ENCODE measurements at places on chromosomes 1 and 21. TPM values are rescaled to one million over a fixed set of nuclear protein-coding genes. Genes with fewer than 3 reads are reported as not detected.

The WLS gene
- total RNA-seq: 51.8 TPM

The C1orf141 gene
- total RNA-seq: not detected

The F13B gene
- total RNA-seq: not detected

The GBP5 gene
- 3.4 TPM for total RNA-seq

The CD34 gene
- total RNA-seq: not detected

The LCE3E gene
- total RNA-seq: not detected

DNA sequence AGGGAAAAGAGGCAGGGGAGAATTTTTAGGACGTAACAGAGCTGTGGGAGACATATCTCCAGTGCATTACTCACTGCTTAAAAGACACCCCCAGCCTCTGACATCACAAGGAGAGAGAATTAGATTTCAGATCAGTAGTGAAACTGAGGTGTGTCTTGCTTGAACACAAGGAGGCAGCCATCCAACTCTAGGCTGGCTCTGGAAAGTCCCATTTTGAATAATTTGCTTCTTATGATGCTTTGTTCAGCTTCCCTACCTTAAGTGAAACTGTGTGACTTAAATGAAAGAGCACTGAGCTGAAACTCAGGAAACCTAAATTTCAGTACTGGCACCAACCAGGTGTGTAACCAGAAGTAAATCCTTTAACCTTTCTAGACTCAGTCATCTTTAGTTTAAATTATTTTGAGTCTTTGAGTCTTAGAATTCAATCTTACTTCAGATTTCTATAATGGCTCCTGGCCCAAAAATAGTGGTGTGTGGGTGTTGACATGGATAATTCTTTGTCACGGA, 251.6 kb upstream of the SGIP1 start:
- DNase-seq: peak; percentile 78

DNA sequence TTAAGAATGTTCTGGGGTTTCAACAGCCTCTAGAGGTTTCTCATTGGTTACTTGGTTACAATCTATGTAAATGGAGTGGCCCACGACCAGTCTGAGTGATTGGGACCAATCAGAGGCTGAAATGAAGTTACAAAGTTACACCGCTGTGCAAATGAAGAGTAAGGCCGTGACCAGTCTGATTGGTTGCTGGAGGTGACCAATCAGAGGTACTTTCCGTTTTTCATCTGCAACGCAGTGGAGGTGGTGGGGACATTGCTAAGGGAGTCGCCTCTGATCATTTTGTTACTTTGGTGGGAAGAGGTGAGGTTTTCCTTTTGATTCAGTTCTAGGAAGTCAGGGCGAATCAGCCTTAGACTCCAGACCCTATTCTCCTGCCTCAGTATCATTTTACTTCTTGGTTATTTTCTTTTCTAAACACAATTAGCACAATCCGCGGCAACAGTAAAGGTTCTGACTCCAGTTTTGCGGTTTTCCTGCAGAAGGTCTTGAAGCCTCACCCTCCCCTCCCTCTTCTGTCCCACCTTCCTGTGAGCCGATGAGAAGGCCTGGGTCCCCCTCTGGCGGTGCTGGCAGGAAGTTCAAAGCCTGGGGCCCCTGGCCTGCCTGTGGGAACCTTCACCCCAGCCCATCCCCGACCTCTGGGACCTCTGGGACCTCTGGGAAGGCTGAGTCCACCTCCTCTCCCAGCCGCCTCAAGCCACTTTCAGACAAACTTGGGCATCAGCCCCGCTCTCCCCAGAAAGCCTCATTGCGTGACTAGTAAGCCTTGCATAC, 38.7 kb upstream of the TTC34 start:
- DNase-seq: peak; percentile 25

- no peak for DNase-seq
These were observed 16.5 kb downstream of the BACH1 start for GRCh38 chr21:29315131-29315749.

DNA sequence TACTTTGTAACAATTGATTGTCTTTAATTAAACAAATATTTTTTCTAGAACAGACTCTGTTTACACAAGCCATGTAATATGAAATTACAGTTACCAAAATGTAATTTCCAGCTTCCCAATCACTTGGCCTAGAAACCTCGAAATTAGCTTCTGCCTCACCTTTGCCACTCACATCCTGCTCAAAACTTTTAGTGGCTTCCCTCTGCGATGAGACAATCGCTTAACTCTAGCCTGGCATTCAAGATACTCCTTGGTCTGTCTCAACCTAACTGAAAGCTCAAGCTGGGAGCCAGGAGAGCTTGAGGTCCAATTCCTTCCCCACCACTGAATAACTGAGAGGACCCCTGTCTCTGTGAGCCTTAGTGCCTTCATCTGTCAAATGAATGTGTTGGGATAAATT, 42.8 kb downstream of the GFI1 start:
- DNase-seq: no peak

DNA sequence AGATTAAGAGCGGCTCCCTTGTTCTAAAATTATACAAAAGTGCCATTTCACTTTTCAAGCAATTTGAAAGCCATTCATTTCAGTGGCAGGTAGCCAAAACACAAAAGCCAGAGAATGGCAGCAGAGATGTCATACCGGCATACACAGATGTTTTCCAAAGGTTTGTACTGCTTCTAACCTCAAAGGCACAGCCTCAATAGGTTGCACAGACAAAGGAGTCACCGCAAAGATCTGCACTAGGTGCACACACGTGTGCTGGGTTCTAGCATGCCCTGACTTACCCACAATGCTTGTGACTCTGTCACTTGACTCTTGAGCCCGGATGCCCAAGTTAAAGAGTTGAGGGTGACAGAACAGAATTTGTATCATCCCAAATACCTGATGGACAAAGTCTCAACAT, 448.9 kb upstream of the ADGRL2 start:
- DNase-seq: no peak

DNA sequence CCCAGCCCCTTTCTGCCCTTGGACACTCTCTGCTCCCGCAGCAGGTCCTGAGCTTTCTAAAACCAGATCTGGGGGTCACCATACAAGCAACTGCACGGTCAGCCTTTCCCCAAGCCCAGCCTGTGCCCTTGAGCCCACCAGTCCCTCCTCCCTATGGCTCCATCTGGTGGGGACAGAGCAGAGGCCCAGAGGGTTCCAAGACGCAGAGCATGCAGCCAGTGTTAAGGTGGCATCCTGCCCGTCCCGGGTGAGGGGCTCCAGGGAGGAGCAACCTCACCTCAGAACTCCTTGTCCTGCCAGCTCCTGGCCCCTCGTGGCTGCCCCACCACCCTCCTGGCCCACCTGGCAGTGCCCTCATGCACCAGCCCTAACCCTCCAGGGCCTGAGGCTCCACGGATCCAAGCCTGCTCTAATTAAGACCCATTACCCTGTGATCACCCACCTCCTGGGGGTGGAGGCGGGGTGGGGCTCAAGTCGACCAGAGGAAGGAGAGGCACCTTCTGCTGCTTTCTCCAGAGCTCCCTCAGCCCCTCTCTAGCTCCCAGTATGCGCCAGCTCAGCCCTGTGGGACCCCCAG, 8.5 kb downstream of the CHD5 start:
- peak; percentile 40 for DNase-seq
